Right renal pelvis (tissue), 4 donors: ENCODE measurements at places on chromosomes 11 and 22. TPM values are rescaled to one million over a fixed set of nuclear protein-coding genes. Genes with fewer than 3 reads are reported as not detected.

Gene SGSM1
- 2.6 TPM for polyA plus RNA-seq

Gene ARCN1
- 179 TPM for polyA plus RNA-seq

Gene INCENP
- polyA plus RNA-seq, result 39.1 TPM

Gene TREH
- 1.4 TPM for polyA plus RNA-seq

DNA sequence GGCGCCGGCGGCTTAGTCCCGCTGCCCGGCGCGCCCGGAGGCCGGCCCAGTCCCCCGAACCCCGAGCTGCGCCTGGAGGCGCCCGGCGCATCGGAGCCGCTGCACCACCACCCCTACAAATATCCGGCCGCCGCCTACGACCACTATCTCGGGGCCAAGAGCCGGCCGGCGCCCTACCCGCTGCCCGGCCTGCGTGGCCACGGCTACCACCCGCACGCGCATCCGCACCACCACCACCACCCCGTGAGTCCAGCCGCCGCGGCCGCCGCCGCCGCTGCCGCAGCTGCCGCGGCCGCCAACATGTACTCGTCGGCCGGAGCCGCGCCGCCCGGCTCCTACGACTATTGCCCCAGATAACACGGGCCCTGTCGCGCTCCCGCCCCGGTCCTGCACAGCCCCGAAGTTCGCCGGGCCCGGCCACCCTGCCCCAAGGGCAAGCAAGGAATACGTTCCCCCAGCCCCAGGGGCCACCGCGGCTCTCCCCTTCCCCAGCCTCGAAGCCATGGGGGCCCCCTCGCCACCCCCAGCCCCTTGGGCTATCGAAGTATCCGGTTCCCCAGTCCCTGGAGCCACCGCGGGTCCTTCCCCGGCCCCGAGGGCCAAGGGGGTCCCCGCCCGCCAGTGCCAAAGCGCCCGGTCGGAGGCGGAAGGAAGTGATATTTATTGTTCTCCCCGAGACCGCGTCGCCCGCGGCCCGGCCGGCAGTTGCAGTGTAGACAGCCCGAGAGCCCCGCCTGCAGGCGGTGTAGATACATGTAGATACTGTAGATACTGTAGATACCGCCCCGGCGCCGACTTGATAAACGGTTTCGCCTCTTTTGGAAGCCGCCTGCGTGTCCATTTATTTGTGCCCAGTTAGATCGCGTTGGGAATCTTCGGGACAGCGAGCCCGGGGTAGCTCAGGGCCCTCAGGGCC is 6.2 kb downstream of the TBX1 start:
- no peak for DNase-seq

- no peak for DNase-seq
These were observed 8.6 kb upstream of the UPB1 start for GRCh38 chr22:24486501-24486921.

DNA sequence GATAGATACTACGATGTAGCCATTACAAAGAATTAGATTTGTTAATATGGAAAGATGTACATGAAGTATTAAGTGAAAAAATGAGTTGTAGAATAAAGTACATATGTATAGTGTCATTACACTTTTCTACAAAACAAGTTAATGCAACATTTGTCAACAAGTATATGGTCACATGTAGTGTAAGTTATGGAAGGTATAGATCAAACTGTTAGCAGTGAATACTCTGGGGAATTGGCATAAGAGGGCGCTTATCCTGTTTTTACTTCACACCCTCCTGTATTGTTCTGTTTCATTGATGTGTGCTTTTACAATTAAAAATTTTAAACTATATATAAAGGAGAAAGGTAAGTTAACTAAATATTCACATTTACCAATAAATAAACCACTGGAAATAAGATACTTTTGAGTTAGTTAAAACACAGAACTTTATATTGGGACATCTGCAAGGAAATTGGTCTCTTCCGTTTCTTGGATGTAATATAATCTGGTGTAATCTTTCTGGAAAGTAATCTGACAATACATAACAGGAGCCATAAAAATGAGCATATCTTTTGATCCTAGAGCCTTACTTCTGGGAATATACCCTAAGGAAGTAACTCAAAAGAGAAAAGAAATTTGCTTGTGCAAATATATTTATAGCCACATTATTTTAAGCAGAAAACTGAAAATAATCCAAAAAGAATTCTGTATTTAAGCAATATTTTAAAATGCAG is 34.5 kb downstream of the CSTPP1 start:
- DNase-seq, result no peak

DNA sequence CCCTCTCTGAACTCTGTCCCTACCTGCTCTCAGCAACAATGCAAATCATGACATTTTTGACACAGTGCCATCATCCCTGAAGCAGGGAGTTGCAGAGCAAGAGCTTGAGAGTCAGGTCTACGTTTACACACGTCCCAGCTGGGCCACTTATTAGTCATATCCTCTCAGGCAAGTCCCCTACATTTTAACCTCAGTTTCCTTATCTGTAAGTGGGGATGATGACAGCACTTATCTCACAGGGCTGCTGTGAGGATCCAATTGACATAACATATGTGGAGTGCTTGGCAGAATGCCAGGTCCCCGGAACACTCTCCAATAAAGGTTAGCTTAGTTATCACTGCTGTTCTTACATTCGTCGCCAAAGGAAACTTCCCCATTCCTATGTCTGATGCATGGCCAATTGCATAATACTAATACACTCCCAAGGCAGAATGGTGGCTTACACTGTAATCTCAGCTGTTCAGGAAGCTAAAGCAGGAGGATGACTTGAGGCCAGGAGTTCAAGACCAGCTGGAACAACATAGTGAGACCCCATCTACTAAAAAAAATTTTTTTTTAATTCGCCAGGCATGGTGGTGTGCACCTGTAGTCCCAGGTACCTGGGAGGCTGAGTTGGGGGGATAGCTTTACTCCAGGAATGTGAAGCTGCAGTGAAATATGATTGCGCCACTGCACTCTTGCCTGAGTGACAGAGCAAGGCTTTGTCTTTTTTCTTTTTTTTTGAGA is 16.6 kb downstream of the ASCC2 start:
- no peak for DNase-seq

DNA sequence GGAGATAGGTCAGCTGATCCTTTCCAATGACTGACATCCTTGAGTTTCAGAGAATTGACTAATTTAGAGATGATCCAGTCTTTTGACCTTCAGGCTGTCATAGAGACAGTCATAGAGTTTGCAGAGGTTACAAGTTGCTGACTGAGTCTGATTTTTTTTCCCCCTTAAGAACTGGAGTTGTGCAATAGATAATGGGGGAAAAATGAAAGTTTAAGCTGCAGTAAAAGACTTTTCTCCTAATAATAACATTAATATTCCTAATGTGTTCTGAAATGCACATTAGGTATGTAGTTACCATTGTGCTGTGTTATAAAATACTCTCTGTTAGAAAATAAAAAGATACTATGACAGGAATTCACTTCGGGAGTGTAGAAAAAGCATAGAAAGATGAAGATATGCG is 876.9 kb upstream of the RAG2 start:
- DNase-seq, result no peak

- no peak for DNase-seq
These were observed 935 bp upstream of the RTN4RL2 start for GRCh38 chr11:57459164-57460021.

DNA sequence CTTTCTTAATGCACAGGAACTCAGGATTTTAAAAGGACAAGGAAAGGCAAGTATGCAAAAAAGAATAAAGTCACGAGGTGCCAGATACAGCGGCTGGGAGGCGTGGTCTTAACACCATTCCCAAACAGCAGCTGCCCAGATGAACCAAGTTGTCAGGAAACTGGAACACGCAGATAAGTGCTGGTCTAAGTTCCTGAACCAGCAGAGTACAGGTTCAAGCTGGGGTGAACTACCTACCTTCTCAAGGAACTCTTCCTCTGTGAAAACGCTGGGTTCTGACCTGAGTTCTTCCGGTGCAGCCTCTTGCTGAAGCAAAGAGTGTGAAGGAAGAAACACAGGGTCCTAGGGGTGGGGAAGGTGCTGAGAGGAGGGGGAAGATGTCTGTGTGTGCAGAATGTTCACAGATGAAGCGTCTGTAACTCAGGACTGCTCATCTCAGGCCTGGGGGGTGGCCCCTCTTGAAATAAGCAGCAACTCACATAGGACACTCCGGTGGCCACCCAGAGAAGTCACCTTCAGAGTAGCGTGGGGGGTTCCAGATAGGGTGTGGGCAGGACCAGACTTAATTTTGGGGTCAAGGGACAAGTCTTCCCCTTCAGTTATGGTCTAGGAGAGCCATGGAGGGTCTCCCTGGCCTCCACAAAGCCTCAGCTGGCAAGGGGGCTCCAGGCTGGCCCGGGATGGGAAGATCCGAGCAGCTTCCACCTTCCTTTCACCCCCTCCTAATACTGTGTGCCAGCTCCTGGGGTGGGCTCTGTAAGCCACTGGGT is 3.2 kb downstream of the TPST2 start:
- DNase-seq, result no peak

- DNase-seq, result no peak
These were observed 37.6 kb downstream of the LIF start for GRCh38 chr22:30208631-30209603.

DNA sequence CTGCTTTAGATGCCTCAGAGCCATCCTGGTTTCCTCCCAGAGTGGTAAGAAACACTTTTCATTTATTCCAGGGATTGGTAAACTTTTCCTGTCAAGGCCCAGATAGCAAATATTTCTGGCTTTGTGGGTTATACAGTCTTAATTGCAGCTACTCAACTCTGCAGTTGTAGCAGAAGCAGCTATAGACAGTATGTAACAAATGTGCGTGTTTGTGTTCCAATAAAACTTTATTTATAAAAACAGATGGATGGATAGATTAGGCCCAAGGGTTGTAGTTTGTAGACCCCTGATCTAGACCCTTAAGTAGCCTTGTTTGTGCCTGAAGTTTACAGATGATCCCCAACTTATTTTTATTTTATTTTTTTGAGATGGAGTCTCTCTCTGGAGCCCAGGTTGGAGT is 17.9 kb downstream of the NNMT start:
- no peak for DNase-seq

GRCh38 chr11:115578275-115578674 is 74.1 kb upstream of the CADM1 start:
- no peak for DNase-seq

- no peak for DNase-seq
These were observed 44.2 kb downstream of the SNX19 start for GRCh38 chr11:130872102-130872501.

DNA sequence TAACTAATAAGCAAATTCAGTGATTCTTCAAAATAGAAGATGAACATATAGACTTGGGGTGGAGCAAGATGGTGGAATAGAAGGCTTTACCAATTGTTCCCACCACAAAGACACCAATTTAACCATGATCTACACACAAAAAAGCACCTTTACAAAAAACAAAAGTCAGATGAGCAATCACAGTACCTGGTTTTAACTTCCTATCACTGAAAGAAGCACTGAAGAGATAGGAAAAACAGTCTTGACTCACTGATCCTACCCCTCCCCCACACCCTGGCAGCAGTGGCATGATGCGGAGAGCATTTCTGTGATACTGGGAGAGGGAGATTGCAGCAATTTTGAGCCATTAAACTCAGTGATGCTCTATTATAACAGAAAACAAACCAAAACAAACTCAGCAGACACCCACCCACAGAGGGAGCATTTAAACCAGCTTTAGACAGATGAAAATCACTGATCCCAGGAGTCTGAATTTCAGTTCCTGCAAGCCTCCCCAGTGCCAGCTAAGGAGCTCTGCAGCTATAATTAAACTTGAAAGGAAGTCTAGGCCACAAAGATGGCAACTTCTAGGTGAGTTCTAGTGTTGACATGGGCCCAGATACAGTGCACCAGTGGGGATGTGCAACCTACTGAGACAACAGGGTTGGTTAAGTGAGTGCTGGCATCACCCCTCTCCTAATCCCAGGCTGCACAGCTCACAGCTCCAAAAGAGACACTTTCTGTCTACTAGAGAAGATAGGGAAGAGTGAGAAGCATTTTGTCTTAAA is 161.8 kb upstream of the GRIA4 start:
- no peak for DNase-seq

DNA sequence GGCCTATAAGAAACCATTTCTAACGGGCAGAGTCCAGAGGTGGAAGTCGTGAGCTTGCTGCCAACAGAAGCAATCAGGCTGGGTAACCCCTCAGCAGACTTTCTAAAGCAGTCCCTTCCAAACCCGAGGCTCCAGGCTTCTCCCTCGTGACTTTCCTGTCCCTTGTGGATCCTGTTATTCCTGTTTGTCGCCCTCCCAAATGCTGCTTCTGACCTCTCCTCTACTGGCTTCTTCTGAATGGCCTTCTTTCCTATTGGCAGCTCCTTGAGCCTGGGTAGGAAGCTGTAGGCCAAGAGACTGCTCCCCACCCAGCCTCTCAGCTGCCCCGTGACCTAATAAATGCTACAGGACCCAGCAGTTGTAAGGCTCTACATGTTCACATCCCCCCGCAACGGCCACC is 35.0 kb downstream of the MAFF start:
- DNase-seq, result no peak

- no peak for DNase-seq
These were observed 63.0 kb downstream of the GAB2 start for GRCh38 chr11:78354408-78355308.

GRCh38 chr22:23514322-23515038 is 65.6 kb downstream of the IGLL1 start:
- DNase-seq, result no peak

- no peak for DNase-seq
These were observed 5.9 kb upstream of the SOX10 start for GRCh38 chr22:37990301-37990700.

DNA sequence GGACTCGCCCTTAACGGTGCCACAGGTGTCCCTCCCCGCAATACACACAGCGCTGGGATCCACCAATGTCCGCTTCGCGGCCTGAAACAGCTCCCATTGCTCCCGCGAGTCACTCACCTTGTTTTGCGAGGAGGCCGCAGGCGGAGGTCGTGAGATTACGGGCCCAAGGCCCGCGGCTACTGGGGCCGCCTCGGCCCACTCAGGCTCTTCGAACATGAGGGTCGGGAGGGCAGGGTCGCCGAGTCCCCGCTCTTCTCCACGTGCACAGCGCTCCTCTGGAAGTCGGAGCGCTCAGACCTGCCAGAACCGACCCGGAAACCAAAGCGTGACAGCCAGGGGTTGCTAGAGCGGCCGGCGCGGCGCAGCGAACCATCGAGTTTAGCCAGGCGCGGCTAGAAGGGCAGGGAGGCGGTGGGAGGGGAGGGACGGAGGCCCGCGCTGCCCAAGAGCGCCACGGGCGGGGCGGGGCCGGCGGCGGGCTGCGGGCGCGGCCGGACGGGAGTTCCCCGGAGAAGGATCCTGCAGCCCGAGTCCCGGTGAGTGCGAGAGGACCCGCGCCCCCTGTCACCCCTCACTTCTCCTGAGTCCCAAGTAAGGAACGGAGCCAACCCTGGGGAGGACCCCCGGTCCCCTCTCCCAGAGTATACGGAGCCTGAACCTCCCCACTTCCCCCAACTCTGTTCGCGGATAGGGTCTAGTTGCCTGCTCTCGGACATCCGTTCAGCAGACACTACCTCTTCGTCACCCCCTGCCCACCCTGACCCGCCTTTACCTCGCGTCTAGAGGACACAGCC is at the start of the genes ILK and RRP8:
Gene ILK (plus strand): TSS at position 488 of the 794 bp plus-strand sequence. CDS start 498 bp downstream, outside the sequence.
Gene RRP8 (minus strand): TSS at position 330 of the 794 bp plus-strand sequence. CDS start 114 bp downstream, at position 216.
- DNase-seq, result peak; percentile 81

DNA sequence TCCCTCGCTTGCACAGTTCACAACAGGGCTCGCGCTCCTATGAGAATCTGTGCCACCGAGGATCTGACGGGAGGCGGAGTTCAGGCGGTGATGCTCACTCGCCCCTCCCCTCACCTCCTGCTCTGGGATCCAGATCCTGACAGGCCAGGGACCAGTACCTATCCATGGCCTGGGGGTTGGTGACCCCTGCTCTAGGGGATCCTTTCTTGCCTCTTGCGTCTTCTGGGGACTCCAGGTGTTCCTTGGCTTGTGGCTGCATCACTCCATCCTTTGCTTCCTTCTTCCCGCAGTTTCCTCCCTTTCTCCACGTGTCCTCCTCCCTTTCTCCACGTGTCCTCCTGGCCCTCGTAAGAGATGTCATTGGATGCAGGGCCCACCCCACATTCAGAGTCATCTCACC is 30.6 kb upstream of the KRTAP5-7 start:
- DNase-seq, result no peak
